CD4-positive, CD25-positive, alpha-beta regulatory T cell (primary cell): ENCODE measurements at places on chromosomes 1 and 21. TPM values are rescaled to one million over a fixed set of nuclear protein-coding genes. Genes with fewer than 3 reads are reported as not detected.
A peak's percentile ranks its signal among the peaks of the same experiment; 100 is the strongest.

The NGF gene
- polyA plus RNA-seq: not detected

The CAMSAP2 gene
- polyA plus RNA-seq: 0.60 TPM

The ESPN gene
- polyA plus RNA-seq: 0.22 TPM

The MMEL1 gene
- polyA plus RNA-seq: 11.7 TPM

The C1QTNF12 gene
- 0.39 TPM for polyA plus RNA-seq

The CELA2A gene
- not detected for polyA plus RNA-seq

The MRPL9 gene
- polyA plus RNA-seq: 148 TPM

DNA sequence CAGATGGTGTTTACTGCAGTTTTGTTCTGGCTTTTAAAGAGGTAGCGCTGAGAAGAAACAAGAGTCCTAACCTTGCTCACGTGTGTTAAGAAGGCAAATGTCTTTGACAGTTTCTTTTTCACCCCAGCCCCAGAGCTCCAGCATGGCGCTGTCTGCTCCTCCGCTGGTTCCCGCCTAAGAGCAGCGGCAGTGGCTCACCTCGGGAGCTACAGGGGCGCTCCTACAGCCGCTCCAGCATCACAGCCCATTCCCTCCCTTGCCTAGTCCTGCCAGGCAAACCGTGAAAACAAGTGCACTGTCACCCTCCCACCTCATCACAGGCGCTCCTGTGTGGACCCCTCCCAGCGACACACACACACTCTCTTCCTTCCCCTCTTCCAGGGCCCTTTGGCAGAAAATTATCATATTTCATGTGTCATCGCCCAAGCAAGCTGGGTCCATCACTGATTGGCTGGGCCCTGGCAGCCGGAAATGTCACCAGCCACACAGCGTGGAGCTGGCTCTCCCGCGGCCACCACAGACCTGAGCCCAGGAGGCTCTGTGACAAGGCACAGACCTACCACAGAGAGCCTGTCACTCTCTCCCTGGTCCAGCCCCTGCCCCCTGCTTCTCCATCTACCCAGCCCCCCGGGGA, 1.2 kb upstream of the HIVEP3 start:
- H3K4me3 ChIP-seq: peak overlapping the region; percentile 90
- peaks cover 56% of the 10 kb centered on the region for H3K4me1 ChIP-seq
- H3K27ac ChIP-seq: peak overlapping the region; percentile 78
- peak; percentile 95 for DNase-seq

- H3K4me3 ChIP-seq: no peak overlapping the region
- no peak overlapping the region for H3K27ac ChIP-seq
- H3K4me1 ChIP-seq: no peaks in the 10 kb centered on the region
- no peaks in the 10 kb centered on the region for H3K27me3 ChIP-seq
- no peak for DNase-seq
Observed at GRCh38 chr1:76351655-76352054, 277.1 kb downstream of the ST6GALNAC3 start.

DNA sequence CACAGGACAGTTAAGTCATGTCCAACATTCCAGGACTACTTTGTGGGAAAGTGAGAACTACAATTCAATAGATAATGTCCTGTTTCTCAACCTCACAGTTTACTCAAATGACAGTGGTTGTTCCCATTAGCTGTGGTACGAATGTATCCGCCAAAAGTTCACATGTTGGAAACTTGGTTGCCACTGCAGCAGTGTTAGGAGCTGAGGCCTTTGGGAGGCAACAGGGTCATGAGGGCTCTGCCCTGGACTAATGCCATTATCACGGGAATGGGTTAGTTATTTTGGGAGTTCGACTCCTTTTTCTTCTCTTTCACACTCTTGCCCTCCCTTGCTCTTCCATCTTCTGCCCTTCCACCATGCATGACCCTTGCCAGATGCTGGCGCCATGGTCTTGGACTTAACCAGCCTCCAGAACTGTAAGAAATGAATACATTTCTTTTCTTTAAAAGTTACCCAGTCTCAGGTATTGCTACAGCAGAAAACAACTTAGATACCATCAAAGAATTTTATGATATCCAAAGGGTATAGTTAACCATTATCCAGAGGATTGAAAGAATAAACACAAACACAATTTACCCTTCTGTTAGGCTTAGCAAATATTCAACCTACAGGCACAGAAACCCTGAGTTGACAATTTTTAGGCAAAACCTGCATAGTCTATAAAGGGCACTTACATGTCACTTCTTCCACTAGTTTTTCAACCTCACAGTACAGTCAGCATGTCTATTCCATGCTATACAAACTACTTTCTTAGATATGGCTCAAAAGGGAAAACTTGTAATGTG, 7.4 kb downstream of the BCL10 start:
- no peak for DNase-seq
- peaks cover 48% of the 10 kb centered on the region for H3K36me3 ChIP-seq
- no peak overlapping the region for H3K4me3 ChIP-seq

- H3K36me3 ChIP-seq: no peaks in the 10 kb centered on the region
- no peak overlapping the region for H3K27ac ChIP-seq
- no peak overlapping the region for H3K4me3 ChIP-seq
- DNase-seq: no peak
- no peaks in the 10 kb centered on the region for H3K27me3 ChIP-seq
- H3K4me1 ChIP-seq: no peaks in the 10 kb centered on the region
Observed at GRCh38 chr1:15100121-15100879, 53.2 kb upstream of the TMEM51 start.

DNA sequence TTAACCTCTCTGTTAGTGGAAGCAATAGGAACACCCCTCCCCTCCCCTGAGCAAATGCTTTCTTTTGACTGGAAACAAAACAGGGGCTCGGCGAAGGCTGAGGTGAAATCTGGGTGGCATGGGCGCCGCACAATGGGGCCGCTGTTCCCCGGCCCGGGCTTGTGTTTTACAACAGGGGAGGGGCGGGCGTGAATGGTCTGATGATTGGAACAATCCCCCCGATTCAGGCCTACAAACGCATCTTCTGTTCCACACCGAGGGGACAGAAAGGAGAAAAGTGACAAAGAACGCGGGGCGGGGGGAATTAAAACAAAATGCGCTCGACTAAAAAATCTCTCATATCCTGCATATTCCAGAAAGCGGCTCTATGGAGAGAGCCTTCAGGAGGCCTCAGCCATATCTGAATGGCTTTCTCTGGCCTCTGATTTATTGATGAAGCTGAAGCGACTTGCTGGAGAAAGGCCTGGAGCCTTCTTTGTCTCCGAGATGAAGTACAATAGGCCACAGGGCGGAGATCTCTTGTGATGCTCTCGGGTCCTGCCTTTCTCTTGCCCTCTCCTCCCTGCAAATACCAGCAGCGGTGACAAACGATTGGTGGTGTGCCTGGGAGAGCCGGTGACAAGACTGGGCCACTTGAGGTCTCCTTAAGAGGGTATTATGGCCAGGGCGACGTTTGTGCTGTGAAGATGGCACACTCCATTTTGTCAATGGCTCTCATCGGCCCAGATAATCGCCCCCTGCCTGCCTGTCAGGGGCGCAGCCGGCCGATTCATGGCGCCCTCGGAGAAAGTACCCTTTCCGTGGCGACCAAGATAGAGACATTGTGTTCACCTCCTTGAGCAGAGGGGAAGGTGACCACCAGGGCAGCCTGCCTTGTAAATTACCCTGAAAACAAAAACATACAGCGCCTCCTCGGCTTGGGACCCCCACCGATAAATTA, 47.1 kb upstream of the OLIG2 start:
- no peaks in the 10 kb centered on the region for H3K4me1 ChIP-seq
- H3K27ac ChIP-seq: no peak overlapping the region

GRCh38 chr1:53091841-53092645, 30.0 kb downstream of the PODN start:
- H3K4me3 ChIP-seq: no peak overlapping the region
- H3K27ac ChIP-seq: no peak overlapping the region
- H3K27me3 ChIP-seq: no peaks in the 10 kb centered on the region
- no peaks in the 10 kb centered on the region for H3K36me3 ChIP-seq
- DNase-seq: no peak
- no peaks in the 10 kb centered on the region for H3K4me1 ChIP-seq

- H3K36me3 ChIP-seq: no peaks in the 10 kb centered on the region
- H3K4me1 ChIP-seq: peaks cover 25% of the 10 kb centered on the region
- no peak overlapping the region for H3K27ac ChIP-seq
- H3K27me3 ChIP-seq: peaks cover 46% of the 10 kb centered on the region
- DNase-seq: no peak
Observed at GRCh38 chr1:93448983-93449804, 1.3 kb downstream of the FNBP1L start.

DNA sequence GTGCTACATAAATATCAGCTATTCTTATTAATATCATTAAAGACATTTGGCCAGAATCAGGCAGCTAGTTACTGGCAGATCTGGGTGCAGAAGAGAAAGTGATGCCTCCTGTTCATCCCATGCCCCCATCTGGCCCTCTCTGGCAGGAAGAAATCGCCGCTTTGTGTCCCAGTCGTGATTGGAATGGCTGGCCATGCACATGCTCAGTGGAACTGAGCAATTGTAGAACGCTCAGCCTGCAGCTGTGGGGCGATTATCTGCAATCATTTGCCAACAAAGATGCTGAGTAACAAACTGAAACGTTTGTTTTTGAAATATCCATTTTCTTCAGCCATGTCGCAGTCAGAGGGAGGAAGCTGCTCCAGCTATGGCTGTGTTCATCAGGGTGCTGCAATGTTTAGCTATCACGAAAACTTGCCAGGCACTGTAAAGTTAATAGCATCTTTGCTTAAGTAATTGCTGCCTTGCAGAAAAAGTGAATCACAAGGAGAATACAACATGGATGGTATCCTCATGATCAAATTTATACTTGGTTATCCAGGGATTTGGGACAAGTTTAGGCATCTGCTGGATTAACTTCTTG, 36.5 kb downstream of the NGF start:
- no peaks in the 10 kb centered on the region for H3K36me3 ChIP-seq
- no peak overlapping the region for H3K27ac ChIP-seq
- no peaks in the 10 kb centered on the region for H3K4me1 ChIP-seq
- DNase-seq: no peak

- no peaks in the 10 kb centered on the region for H3K4me1 ChIP-seq
- no peaks in the 10 kb centered on the region for H3K36me3 ChIP-seq
- H3K27me3 ChIP-seq: peaks cover 14% of the 10 kb centered on the region
- no peak overlapping the region for H3K4me3 ChIP-seq
- DNase-seq: no peak
- H3K27ac ChIP-seq: no peak overlapping the region
Observed at GRCh38 chr1:36673202-36673601, 190.5 kb upstream of the CSF3R start.

GRCh38 chr1:35079003-35079930, at the start of gene ZMYM1:
Gene ZMYM1 (plus strand): TSS chr1:35079385. CDS start chr1:35093988, 14,603 bp downstream.
- H3K27me3 ChIP-seq: no peaks in the 10 kb centered on the region
- peak within 1 kb of the TSS; percentile 86 for H3K4me3 ChIP-seq
- DNase-seq: peak; percentile 63
- H3K4me1 ChIP-seq: peaks cover 16% of the 10 kb centered on the region
- peaks cover 2% of the 10 kb centered on the region for H3K36me3 ChIP-seq

- peaks cover 28% of the 10 kb centered on the region for H3K4me1 ChIP-seq
- H3K36me3 ChIP-seq: no peaks in the 10 kb centered on the region
- peak overlapping the region; percentile 69 for H3K27ac ChIP-seq
- H3K4me3 ChIP-seq: peak overlapping the region; percentile 88
- peak; percentile 36 for DNase-seq
Observed at GRCh38 chr21:35528116-35529042, 479.3 kb upstream of the RUNX1 start.

DNA sequence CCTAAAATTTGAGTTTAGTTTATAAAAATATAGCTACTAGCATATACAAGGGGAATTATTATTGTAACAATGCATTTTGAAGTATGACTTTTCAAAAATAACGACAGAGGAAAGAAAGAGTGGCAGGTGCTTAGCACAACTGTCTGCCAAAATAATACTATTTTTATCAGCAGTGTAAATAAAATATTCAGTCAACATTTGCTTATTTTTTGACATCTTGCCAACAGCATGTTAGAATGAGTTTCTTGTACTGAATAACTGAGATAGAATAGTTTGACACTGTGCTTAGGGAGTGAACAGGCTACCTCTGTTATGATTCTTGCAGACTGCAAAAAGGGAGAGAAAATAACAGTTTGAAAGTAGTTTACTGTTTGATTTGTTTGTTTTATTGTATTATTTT, 909.8 kb downstream of the BRINP3 start:
- DNase-seq: no peak
- no peak overlapping the region for H3K27ac ChIP-seq
- H3K36me3 ChIP-seq: no peaks in the 10 kb centered on the region
- no peaks in the 10 kb centered on the region for H3K4me1 ChIP-seq
- no peaks in the 10 kb centered on the region for H3K27me3 ChIP-seq

- no peak overlapping the region for H3K4me3 ChIP-seq
- H3K27me3 ChIP-seq: no peaks in the 10 kb centered on the region
- H3K36me3 ChIP-seq: peaks cover 74% of the 10 kb centered on the region
- no peak for DNase-seq
- no peak overlapping the region for H3K27ac ChIP-seq
Observed at GRCh38 chr21:39208624-39209333, 25.5 kb upstream of the PSMG1 start.

DNA sequence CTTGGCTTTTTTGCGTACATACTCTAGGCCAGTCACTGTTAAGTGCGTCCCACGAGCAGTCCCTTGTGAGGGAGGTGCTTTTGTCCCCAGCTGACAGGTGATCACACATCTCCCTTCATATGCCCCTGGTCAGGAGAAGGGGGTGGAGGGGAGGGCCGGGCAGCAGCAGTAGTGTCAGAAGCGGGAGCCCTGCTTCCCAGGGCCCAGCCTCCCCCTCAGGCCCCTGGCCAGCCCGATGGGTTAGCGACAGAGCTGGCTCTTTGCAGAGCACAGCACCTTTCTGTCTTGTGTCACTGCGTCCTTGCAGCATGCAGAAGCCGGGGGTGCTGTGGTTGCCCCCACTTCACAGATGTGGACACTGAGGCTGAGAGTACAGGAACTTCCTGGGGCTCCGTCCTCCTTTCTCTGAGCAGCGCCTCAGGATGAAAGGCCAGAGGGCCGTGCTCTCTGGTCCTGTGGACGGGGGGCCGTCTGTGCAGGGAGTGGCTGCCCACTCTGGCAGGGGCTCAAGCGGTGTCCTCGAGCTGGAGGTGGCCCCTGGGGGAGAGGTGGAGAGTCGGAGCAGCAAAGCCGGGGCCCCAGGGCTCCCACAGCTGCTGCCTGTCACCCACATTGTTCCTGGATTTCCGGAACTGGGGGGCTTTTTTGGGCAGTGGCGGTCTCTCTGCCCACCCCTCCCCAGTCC, 5.9 kb downstream of the TMEM201 start:
- H3K27ac ChIP-seq: no peak overlapping the region
- H3K27me3 ChIP-seq: no peaks in the 10 kb centered on the region
- no peak overlapping the region for H3K4me3 ChIP-seq
- DNase-seq: no peak
- H3K4me1 ChIP-seq: peaks cover 23% of the 10 kb centered on the region
- H3K36me3 ChIP-seq: peaks cover 5% of the 10 kb centered on the region

- peaks cover 12% of the 10 kb centered on the region for H3K4me1 ChIP-seq
- H3K27ac ChIP-seq: peak overlapping the region; percentile 62
- DNase-seq: no peak
- H3K4me3 ChIP-seq: peak overlapping the region; percentile 85
- H3K27me3 ChIP-seq: no peaks in the 10 kb centered on the region
- no peaks in the 10 kb centered on the region for H3K36me3 ChIP-seq
Observed at GRCh38 chr1:20322081-20322824, 31.6 kb downstream of the VWA5B1 start.

- H3K4me1 ChIP-seq: peaks cover 13% of the 10 kb centered on the region
- H3K27me3 ChIP-seq: peaks cover 37% of the 10 kb centered on the region
- DNase-seq: peak; percentile 52
- no peaks in the 10 kb centered on the region for H3K36me3 ChIP-seq
Observed at GRCh38 chr1:228735871-228736586, 750 bp downstream of the RHOU start.

GRCh38 chr21:38858812-38859205, 53.1 kb downstream of the ETS2 start:
- no peaks in the 10 kb centered on the region for H3K4me1 ChIP-seq
- DNase-seq: no peak
- no peak overlapping the region for H3K4me3 ChIP-seq
